ENCODE measurements at places on chromosomes 5 and 9.

DNA sequence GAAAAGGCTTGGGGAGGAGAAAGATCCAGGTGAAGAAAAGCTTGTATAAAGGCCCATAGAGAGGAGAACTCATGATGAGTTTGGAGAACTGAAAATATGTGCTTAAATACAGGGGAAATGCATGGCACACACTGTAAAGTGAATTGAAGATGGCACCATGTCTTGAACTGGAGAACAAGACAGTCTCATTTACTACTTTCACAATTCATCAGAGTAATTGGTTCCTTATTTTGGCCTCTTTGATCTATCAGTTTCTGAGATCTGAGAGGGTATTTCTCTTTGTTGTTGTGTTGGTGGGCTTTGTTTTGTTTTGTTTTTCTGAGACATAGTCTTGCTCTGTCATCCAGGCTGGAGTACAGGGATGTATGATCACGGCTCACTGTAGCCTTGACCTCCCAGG lies 98.2 kb downstream of the CEMIP2 start:
- DNase-seq: no peak

DNA sequence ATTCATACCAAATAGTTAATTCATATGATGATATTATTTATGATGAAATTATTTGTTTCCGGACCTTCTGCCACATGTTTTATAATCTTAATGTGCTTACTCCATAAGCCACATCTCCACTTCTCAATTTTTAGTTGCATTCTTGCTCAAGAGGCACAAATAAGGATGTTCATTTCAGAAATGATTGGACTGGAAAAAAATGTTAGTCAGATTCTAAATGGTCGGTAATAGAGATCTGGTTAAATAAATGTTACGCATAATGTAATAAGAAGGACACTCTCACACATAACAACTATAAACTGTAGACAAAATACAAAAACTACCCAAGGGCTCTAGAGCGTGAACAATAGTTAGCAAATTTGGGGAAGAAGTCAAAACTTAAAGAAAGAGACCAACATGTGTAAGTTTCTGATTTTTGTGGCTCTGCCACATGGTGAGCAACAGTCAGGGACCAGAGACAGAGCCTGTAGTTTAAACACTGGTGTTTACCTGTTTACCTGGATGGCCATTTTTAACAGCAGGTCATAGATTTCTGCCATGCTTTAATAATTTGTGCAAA lies 554.3 kb upstream of the CLINT1 start:
- no peak for DNase-seq

DNA sequence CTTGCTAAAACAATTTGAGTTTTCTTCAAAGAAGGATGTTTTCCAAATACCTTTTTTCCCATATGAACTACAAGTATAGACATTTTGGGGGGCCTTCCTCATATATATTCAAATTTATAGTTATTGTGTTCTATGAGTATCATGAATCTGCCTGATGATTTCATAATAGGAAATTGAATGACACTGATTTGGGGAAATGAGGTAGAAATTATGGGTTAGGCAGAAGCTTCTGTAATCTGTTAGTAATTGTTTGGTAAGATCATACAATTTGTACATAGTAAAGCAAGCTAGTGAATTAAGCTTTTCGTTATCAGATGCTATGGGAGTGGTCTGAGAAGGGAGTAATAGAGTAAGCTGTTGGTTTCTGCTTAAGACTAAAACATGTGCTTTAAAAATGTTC lies 98.0 kb downstream of the TRIO start:
- no peak for DNase-seq

DNA sequence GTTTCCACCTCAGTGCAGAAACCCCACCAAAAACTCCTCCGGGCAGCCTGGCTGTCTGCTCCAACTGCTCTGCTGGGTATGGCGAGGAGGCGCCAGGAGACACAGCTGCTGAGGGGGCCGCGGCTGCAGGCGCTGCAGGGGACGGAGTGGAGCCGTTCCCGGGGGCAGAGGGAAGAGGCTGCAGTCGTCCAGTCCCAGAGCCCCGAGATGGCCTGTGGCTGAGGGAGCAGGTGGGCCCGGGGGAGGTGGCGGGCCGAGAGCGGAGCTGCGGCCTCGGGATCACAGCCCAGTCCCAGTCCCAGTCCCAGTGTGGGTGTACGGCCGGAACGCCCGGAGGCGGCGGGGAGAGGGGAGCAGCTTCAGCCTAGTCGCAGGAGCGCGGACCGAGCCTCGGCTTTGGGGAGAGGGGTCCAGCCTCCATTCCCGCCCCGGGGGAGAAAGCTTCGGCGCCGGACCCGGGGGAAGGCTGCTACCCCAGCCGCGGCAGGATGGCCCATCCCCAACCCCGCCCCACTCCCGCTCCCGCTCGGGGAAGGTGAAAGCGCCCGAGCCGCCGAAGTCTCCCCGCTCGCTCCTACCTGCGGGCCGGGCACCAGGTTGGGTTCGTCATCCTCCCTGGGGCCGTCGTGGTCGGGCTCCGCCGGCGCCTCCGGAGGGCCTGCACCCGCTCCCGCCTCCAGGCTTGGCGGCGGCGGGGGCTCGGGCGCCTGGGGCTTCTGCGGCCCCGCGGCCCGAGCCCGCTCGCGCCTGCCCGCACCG lies 513 bp downstream of the FAM193B start:
- DNase-seq: peak; percentile 37

DNA sequence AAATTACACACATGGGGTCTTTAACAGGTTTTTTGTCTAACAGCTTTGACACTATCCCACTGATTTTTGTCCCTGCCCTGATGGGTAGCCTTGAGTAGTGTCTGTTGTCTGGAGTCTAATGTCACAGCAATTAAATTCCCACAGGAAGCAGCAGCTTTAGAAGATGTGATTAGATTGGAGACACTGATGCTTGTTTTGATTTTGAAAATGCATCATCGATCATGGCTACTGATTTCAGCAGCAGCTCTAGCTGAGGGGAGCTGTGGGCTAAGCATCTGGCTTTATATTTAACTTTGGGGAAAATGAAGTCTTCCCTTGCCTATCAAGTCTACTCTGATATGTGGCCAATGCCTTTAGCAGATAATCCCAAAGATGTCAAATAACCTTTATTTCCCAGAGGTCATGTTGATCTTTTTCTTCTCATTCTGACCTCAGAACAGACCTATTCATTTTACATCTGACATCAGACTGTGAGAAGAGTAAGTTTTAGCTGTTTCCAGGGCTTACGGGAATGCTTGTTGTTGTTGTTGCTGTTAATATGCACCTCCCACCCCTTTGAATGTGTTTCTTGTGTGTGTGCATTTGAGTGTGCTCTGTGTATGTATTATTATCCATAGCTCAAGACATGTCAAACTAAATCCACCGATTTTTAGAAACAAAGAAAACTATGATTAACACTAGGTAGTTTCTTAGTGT lies 704.9 kb upstream of the NUDT12 start:
- DNase-seq: no peak

GRCh38 chr9:77980622-77981021 lies 51.0 kb downstream of the GNAQ start:
- no peak for DNase-seq

- no peak for DNase-seq
These were observed 46.2 kb downstream of the LHFPL2 start for GRCh38 chr5:78602400-78602799.

DNA sequence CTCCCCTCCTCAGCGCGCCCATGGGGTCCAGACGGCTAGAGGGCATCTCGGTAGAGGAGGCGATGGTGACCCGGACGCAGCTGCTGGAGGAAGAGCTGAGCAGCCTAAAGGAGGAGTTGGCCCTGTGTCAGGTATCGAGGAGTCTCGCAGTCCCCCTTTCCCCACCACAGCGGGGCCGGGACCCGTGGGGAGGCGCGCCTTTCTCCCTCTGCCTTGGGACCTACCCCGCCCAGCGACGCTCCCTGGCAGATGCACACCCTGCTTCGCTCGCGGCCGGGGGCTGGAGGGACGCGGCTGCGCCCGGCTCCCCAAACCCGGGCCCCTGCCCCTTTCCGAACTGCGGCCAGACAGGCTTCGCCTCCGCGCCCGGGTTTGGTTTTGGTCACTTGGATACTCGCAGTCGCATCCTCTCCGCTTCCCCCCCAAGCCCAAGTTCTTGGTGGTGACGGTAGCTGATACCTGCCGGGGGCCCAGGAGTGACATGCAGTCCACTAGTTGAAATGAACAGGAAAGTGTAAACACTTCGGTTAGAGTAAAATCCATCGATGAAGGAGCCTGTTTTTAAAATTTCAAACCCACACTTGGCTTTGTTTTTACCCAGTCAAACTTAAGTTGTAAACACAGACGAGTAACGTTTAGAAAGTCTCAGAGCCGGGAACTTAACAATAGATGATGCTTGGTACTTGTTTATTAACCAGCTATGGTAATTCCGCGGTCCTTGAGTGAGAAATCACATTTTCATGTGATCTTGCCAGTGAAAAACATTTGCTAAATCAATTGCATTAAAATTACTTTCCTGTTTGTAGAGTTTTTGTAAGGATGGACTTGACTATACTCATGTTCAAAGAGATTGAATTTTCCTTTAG lies 688 bp downstream of the CNTLN start:
- peak; percentile 4 for DNase-seq

- no peak for DNase-seq
These were observed 80.2 kb upstream of the PANK3 start for GRCh38 chr5:168659286-168659847.

- DNase-seq: no peak
These were observed 139.8 kb downstream of the MPDZ start for GRCh38 chr9:13139641-13140171.

DNA sequence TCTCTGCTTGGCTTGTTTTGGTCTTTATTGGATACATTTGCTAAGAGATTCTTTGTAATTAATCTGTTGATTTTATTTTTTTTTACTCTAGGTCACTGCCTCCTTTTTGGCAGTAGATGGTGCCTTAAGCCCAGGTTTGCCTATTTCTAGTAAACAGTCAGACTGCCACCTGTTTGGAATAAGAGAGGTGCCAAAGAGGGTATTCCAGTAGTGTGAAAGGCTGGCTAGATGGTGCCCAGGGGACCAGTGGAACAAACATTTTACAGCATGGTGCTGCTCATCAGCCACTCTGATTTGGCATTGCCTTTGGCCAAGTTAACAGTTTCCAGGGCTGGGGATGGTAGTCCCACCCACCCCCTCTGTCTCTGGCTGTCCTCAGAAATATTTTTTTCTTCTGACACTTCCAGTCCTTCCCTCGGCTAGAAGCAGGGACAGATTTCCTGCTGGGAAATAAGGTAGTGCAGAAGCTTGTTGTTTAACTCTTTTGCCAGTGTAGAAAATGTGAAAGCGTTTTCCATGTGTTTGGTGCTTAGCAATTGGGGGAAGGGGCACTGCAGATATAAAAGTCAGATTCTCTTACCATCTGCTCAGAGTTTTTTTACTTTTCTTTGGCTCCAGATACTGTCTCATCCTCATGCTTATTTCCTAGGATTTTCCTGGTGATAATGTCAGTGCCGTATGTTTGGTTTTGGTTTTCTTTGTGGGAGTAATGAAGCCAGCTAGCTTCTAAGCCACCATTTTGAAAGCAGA lies 36.6 kb upstream of the FBXL7 start:
- no peak for DNase-seq

DNA sequence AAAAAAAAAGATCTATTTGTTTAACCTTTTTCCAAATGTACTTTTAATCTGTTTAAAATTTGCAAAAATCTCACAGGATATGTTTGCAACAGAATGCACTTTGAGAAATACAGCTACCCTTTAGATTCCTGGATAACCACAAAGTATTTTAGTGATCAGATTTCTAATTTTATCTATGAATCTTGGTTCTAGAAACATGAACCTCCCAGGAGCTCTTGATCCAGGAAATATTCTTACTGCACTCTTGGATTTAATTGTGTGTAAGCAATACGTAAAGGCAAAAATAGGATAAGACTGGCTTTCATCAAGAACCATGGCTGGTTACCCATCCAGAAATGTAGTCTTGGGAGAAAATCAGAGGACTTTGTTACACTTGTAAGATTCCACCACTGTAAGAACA lies 1581.8 kb upstream of the WWC1 start:
- DNase-seq: no peak

GRCh38 chr9:123742009-123742767 lies 187.7 kb downstream of the DENND1A start:
- no peak for DNase-seq

GRCh38 chr5:74767579-74767913 lies 497 bp downstream of the NSA2 start:
- no peak for DNase-seq

- DNase-seq: no peak
These were observed 132.8 kb upstream of the RETREG1 start for GRCh38 chr5:16749626-16750025.

DNA sequence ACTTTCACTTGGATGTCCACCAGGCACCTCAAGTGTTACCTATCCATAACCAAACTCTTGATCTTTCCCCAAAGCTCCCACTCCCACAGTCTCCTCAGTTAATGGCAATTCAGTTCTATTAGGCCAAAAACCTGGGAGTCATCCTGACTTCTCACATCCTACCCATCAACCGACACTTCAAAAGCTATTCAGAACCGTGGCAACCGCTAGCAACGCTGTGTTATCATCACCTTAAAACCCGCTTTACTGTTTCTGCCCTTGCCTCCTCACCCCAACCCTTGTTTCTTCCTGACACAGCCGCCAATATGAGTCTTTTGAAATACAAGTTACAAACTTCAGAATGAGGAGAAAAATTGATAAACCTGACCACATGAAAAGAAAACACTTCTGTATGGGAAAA lies 46.5 kb downstream of the MAPKAP1 start:
- no peak for DNase-seq

- DNase-seq: no peak
These were observed 7.7 kb downstream of the ZNF622 start for GRCh38 chr5:16457853-16458252.

GRCh38 chr9:86274821-86275643 lies 7.3 kb downstream of the ISCA1 start:
- no peak for DNase-seq

DNA sequence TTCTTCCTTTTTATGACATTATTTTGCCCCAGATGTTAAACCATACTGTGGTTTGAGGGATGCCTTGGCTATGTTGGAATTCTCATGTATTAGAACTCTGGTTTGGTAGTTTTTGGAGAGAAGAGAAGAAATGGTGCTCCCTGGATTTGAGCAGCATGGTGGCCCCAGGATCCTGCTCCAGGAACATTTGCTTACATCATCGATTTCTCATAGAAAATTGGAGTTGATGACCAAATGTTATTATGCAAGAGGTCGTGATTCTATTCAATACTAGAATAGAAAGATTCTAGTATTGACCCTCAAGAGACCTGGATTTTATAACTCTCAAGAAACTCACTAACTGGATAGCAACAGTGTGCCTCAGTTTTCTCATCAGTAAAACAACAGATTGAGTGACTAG lies 77.5 kb upstream of the GNAQ start:
- no peak for DNase-seq

Data from stimulated activated CD4-positive, alpha-beta T cell treated with anti-CD3 and anti-CD28 coated beads, Interleukin-4, amount 100 ng/mL, for 48 hours (primary cell).